ENCODE measurements at places on chromosomes 4 and X. TPM values are rescaled to one million over a fixed set of nuclear protein-coding genes. Genes with fewer than 3 reads are reported as not detected.

DNA sequence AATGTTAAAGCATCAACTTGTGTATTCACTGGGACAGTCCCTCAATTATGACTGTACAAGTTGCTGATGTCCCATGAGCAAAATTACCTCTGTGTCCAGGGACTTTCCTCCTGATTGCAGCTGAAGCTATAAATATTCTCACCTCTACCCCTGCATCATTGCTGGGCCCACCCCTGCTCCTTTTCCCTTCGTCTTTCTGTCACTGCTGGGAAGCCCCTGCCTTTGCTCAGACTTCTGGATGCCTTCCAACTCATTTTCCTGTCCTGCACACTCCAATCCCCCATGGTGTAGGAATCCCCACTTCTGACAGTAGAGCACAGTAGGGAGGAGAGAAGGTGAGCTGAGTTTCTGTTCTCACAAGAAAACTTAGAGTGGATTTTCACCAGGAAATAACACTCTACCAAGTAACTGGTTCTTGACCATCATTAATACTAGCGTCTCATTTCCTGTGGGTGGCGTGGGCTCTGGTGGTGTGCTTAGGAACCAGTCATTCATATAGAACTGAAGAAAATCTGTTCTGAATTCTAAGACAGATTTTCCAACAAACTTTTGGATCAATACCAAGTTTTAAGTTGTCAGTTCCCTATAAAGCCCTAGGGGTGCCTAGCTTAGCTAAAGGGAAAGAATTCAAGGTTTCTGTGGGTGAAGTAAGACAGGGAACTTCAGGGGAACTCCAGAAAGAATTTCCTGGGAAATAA, 136.2 kb upstream of the MED14 start:
- no peak overlapping the region for H3K27ac ChIP-seq
- DNase-seq = no peak
- H3K36me3 ChIP-seq = no peaks in the 10 kb centered on the region

GRCh38 chrX:47634871-47635575, 5.3 kb upstream of the CFP start:
- no peak overlapping the region for H3K4me3 ChIP-seq
- peaks cover 2% of the 10 kb centered on the region for H3K36me3 ChIP-seq
- no peak overlapping the region for H3K27ac ChIP-seq
- DNase-seq = no peak
- no peaks in the 10 kb centered on the region for H3K4me1 ChIP-seq
- no peaks in the 10 kb centered on the region for H3K27me3 ChIP-seq

Gene SLC39A8
- 2.6 TPM for total RNA-seq

- no peaks in the 10 kb centered on the region for H3K36me3 ChIP-seq
- no peak overlapping the region for H3K27ac ChIP-seq
- no peak overlapping the region for H3K4me3 ChIP-seq
- no peak for DNase-seq
- H3K4me1 ChIP-seq = no peaks in the 10 kb centered on the region
Measured at GRCh38 chr4:14182148-14182547, 554.6 kb upstream of the BOD1L1 start.

Gene GSX2
- not detected for total RNA-seq

GRCh38 chr4:15162046-15162445, 159.8 kb downstream of the CPEB2 start:
- no peaks in the 10 kb centered on the region for H3K27me3 ChIP-seq
- DNase-seq = no peak
- no peaks in the 10 kb centered on the region for H3K4me1 ChIP-seq
- no peak overlapping the region for H3K27ac ChIP-seq

- no peak overlapping the region for H3K4me3 ChIP-seq
- DNase-seq = no peak
- no peaks in the 10 kb centered on the region for H3K27me3 ChIP-seq
- no peak overlapping the region for H3K27ac ChIP-seq
- no peaks in the 10 kb centered on the region for H3K4me1 ChIP-seq
Measured at GRCh38 chr4:126843492-126844067, 789.2 kb upstream of the INTU start.

Gene BST1
- 1.3 TPM for total RNA-seq

Measured in psoas muscle (tissue), 8 donors.